ENCODE measurements at places on chromosomes 7 and 10. TPM values are rescaled to one million over a fixed set of nuclear protein-coding genes. Genes with fewer than 3 reads are reported as not detected.

Gene PRKCQ
- total RNA-seq, result 0.07 TPM

Gene PGAM2
- not detected for total RNA-seq

Gene COL28A1
- total RNA-seq, result not detected

Gene SEMA4G
- total RNA-seq, result 0.84 TPM

Gene SLIT1
- not detected for total RNA-seq

Gene POLR2J2
- not detected for total RNA-seq

Gene ZNF12
- total RNA-seq, result 6.4 TPM

Gene AS3MT
- 1.1 TPM for total RNA-seq

Gene OR9A2
- not detected for total RNA-seq

Gene PSPH
- 35.8 TPM for total RNA-seq

Gene KLF14
- not detected for total RNA-seq

Gene WNT8B
- not detected for total RNA-seq

Gene GALNT17
- not detected for total RNA-seq

Gene ENKUR
- total RNA-seq, result 0.39 TPM

Gene NPY
- total RNA-seq, result not detected

Gene AKR1C4
- not detected for total RNA-seq

Gene SLC26A4
- total RNA-seq, result 1.3 TPM

Gene AKR1D1
- total RNA-seq, result not detected

Gene SCIN
- total RNA-seq, result 0.13 TPM

Gene TSPAN13
- total RNA-seq, result 56.2 TPM

Gene FZD8
- 14.9 TPM for total RNA-seq

Gene EPO
- total RNA-seq, result not detected

Gene SPAM1
- not detected for total RNA-seq

Gene ATAD1
- 23.3 TPM for total RNA-seq

Gene ZNF485
- total RNA-seq, result 1.1 TPM

Gene PTPN20
- total RNA-seq, result not detected

Gene OSBPL3
- total RNA-seq, result 28.7 TPM

Gene GARIN1A
- 0.07 TPM for total RNA-seq

Gene CALHM1
- total RNA-seq, result not detected

Gene CALN1
- not detected for total RNA-seq

Gene TAS2R5
- total RNA-seq, result 0.10 TPM

Gene CPVL
- total RNA-seq, result 2.6 TPM

Gene SPDYE2B
- not detected for total RNA-seq

Gene CYP2E1
- total RNA-seq, result under 0.01 TPM

Gene MBL2
- total RNA-seq, result not detected

Gene TMEM196
- not detected for total RNA-seq

Gene VSTM4
- 0.40 TPM for total RNA-seq

Gene CYP3A7
- total RNA-seq, result not detected

Gene ZCWPW1
- total RNA-seq, result 0.98 TPM

Gene CRPPA
- total RNA-seq, result 1.4 TPM

Gene C10orf105
- not detected for total RNA-seq

Gene VIM
- 6,184 TPM for total RNA-seq

Gene FAM24B
- total RNA-seq, result 11.1 TPM

Gene GRM3
- total RNA-seq, result not detected

Gene LDB1
- 16.5 TPM for total RNA-seq

Gene OR2A42
- total RNA-seq, result not detected

Data from mammary microvascular endothelial cell (primary cell).